ENCODE measurements at places on chromosomes 12 and 14.

- DNase-seq: no peak
Observed at GRCh38 chr12:96219700-96220206, 25.6 kb downstream of the ELK3 start.

DNA sequence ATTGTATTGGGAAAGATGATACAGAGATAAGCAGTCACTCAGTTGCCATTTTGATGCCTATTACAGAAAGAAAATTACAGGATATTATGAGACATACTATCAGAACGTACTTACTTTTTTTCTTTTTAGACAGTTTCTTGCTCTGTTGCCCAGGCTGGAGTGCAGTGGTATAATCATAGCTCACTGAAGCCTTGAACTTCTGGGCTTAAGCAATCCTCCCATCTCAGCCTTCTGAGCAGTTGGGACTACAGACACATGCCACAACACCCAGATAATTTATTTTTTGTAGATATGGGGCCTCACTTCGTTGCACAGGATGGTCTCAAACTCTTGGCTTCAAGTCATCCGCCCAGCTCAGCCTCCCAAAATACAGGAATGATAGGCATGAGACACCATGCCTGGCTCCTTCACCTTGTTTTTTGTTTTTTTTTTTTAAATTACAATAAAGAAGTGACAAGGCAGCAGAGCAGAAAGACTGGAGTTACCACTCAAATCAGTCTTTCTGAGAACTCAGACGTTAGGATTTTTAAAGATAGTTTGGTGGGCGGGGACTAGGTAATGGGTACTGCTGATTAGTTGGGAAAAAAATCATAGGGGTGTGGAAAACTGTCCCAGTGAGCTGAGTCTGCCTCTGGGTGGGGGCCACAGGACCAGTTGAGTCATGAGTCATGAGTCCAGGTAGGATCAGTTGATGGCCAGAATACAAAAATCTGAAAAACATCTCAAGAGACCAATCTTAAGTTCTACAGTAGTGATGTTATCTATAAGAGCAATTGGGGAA is 11.5 kb upstream of the CPM start:
- DNase-seq: no peak

GRCh38 chr14:34190717-34191116 is 239.8 kb upstream of the EGLN3 start:
- DNase-seq: no peak

DNA sequence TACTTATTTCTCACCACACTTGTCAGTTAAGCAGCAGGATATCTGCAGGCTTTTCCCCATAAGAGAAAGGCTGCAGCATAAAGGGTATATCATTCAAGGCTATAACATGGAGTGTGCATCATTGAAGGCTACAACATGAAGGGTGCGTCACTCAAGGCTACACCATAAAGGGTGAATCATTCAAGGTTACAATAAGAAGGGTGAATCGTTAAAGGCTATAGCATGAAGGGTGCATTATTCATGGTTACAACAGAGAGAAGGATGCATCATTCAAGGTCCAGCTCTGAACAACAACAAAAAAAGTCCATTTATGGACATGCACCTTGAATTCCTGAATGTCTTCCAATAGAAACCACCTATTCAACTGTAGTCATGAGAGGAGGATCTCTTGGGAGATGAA is 32.8 kb upstream of the LUM start:
- DNase-seq: no peak
